ENCODE measurements at places on chromosomes 7 and 10.

- DNase-seq, result no peak
These were observed 206.8 kb downstream of the TPK1 start for GRCh38 chr7:144629011-144629410.

GRCh38 chr7:12493407-12493806, 77.1 kb upstream of the SCIN start:
- DNase-seq, result no peak

- no peak for DNase-seq
These were observed 493 bp downstream of the ZMIZ2 start for GRCh38 chr7:44748948-44749731.

- DNase-seq, result no peak
These were observed 7.4 kb downstream of the PPRC1 start for GRCh38 chr10:102140218-102140617.

GRCh38 chr7:105245398-105246114, 143.2 kb downstream of the SRPK2 start:
- no peak for DNase-seq

- DNase-seq, result no peak
These were observed 10.8 kb downstream of the MYL10 start for GRCh38 chr7:101618207-101618839.

DNA sequence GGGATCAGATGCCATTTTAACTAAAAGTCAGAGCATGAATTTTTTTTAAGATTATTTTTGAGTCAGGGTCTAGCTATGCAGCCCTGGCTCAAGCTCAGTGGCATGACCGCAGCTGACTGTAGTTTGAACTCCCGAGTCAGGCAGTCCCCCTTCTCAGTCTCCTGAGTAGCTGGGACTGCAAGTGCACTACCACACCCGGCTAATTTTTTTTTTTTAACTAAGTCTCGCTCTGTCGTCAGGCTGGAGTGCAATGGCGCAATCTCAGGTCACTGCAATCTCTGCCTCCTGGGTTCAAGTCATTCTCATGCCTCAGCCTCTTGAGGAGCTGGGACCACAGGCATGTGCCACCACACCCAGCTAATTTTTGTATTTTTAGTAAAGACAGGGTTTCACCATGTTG, 7.8 kb downstream of the TAS2R41 start:
- DNase-seq, result no peak

GRCh38 chr10:21668831-21669230, 134.8 kb downstream of the MLLT10 start:
- DNase-seq, result no peak

DNA sequence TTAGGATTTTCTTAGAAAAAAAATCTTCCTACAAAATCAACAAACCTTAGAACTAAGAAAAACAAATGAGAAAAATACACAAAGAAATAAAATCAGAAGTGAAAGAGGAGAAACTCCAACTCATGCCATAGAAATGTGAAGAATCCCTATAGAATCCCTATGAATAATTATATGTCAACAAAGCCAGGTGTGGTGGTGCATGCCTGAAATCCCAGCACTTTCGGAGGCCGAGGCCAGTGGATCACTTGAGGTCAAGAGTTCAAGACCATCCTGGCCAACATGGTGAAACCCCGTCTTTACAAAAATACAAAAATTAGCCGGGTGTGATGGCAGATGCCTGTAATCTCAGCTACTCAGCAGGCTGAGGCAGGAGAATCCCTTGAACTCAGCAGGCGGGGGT, 27.1 kb downstream of the ACSM6 start:
- DNase-seq, result no peak

- DNase-seq, result no peak
These were observed 18.4 kb downstream of the TMEM176A start for GRCh38 chr7:150818971-150819370.

GRCh38 chr7:130294314-130294713, 1.4 kb downstream of the CPA4 start:
- DNase-seq, result no peak

- no peak for DNase-seq
These were observed 11.5 kb downstream of the CLRN3 start for GRCh38 chr10:127881262-127881661.

- no peak for DNase-seq
These were observed 59.9 kb downstream of the PDGFA start for GRCh38 chr7:459584-460373.

DNA sequence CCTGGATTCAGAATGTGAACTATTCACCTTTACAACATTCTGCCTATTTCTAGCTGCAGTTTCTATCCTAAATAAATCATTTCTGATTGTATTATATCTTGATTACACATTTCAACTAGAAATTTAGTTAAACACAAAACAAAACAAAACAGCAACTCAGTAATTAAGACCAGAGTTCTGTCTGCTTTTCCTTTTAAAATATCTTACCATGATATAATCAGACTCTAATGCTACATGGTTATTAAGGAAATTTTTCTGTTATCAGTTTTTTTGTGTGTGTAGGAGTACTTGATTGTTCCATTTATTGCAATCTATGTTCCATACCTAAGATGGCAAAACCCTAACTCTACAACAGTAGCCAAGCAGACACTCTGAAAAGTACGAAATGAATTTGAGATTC, 663.3 kb downstream of the NRG3 start:
- DNase-seq, result no peak

GRCh38 chr7:155412416-155413253, 45.3 kb upstream of the EN2 start:
- no peak for DNase-seq

GRCh38 chr10:35946556-35946955, 304.5 kb upstream of the FZD8 start:
- no peak for DNase-seq

- peak; percentile 74 for DNase-seq
These were observed at the start of the genes EXOSC1 and ZDHHC16 for GRCh38 chr10:97445722-97446639. Gene EXOSC1, minus strand, starts transcription at chr10:97446006. Its CDS starts 21 bp downstream, at chr10:97445985. Gene ZDHHC16, plus strand, starts transcription at chr10:97446175. Its CDS starts 5,501 bp downstream, at chr10:97451676.

DNA sequence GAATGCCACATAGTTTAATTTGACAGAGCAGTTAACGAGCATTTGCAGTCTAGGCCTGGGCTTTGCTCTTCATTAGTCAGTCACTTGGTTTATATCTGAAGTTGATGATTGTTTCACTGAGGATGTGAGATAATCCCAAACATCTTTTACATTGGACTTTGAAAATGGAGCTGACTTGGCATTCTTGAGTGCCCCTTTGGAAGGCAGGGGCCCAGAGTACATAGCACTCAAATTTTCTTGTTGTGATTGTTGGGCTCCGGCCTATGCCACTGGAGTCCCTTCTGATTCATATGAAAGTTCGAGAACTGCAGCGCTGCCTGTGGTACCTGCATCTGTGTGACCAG, 21.9 kb downstream of the DNAJB6 start:
- DNase-seq, result no peak

DNA sequence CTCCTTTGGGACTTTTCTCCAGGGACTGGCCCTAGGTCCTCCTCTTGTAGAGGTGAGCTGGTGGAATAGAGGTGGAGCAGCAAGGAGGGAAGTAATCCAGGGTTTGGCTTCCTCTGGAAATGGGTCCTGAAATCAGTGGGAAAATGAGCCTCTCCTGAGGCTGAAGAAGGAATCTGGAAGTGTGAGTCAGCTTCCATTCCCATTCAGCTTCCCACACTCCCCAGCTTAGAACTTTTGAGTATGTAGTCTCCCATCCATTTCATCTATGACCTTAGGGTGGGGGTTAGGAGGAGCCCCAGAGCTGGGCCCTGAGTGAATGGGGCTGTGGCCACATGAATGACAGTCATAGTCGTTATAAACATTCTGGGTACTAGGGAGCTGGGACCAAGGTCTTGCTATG, 17.7 kb downstream of the LDB1 start:
- no peak for DNase-seq

DNA sequence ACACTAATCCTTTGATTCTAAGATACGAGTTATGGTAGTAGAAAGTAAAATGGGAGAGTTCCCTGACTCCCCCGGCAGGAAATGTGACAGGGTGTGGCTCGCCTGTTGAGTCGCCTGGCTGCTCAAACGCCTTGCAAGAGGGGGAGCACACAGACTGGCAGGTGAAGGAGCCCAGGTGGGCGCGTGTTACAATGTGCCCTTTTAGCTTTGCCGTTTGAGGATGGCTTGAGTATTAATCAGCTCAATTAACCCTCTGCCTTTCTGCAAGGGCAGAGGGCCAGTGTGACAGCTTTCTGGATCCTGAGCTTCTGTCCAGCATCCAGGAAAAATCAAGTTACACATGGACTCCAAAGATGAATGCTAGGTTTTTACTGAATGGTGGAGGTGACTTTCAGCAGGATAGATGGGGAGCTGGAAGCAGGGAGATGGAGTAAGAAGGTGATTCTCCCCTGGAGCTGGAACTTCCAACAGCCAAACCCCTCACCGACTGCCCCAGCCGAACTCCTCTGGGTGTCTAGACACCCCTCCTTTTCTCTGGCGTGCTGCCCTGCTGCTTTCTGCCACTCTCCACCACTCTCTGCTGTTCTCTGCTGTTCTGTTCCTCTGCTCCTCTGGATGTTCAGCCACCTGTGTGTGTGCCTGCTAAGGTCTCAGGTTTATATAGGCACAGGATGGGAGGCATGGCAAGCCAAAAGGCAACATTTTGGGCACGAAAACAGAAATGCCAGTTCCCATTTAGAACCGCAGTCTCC, 548.8 kb upstream of the KCND2 start:
- DNase-seq, result no peak

DNA sequence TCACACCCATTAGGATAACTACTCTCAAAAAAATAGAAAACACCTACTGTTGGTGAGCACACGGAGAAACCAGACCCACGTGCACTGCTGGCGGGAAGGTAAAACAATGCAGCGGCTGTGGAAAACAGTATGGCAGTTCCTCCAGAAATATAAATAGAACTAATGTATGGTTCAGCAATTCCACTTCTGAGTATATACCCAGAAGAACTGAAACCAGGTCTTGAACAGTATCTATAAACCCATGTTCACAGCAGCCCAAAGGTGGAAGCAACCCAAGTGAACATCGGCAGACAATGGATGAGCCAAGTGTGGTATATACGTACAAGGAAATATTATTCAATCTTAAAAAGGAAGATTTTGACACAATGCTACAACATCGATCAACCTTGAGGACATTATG, 164.7 kb downstream of the ZMYND11 start:
- DNase-seq, result no peak

DNA sequence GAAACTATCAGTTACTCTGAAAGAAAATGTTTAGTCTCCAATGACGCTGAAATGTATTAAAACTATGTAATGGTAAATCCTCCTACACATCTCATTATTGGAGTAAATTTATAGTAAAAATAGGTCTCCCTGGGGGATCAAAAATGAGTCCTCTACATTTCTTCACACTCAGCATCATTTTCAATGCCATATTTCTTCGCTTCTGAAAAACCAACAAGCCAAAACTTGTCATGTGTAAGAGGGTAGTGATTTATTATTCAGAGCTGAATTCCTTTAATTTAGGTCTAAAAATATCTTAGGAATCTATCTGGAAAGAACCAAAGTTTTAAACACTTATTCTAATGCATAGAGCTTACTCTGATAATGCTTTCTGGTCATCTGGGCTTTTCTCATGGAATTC, 3.0 kb downstream of the PDK4 start:
- DNase-seq, result no peak

- no peak for DNase-seq
These were observed 825.9 kb upstream of the IGFBP3 start for GRCh38 chr7:46746695-46747687.

DNA sequence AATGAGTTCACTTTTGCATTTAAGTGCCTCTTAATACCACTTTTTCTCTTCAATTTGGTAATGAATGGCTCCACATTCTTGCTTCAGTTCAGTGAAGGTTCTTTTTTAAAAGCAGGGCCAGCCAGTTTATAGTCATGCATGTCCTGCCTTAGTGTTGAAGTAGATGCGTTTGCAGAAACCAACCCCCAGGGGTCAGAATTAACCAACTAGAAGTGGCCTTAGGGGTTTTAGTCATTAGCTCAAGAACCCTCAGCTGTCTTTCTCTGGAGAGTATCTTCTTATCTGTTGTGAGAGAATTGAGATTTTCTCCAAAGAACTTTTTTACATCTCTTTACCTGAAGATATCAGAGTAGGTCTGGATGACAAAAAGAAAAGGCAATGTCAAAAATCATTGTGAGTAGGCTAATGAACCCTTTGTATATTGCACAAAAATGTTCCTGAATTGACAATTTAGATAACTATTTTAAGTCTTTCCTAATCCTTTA, 82.2 kb downstream of the PIK3CG start:
- peak; percentile 17 for DNase-seq

GRCh38 chr10:6200734-6201515, 1.8 kb upstream of the PFKFB3 start:
- DNase-seq, result no peak

GRCh38 chr7:41889040-41889439, 186.2 kb upstream of the INHBA start:
- no peak for DNase-seq

GRCh38 chr7:20035279-20035875, 181.8 kb downstream of the MACC1 start:
- DNase-seq, result no peak

Measured in T-helper 1 cell (primary cell).